Stimulated activated CD8-positive, alpha-beta memory T cell treated with anti-CD3 and anti-CD28 coated beads, Interleukin-15, amount 100 ng/mL, for 4 hours (primary cell): ENCODE measurements at places on chromosomes 5 and 9.

DNA sequence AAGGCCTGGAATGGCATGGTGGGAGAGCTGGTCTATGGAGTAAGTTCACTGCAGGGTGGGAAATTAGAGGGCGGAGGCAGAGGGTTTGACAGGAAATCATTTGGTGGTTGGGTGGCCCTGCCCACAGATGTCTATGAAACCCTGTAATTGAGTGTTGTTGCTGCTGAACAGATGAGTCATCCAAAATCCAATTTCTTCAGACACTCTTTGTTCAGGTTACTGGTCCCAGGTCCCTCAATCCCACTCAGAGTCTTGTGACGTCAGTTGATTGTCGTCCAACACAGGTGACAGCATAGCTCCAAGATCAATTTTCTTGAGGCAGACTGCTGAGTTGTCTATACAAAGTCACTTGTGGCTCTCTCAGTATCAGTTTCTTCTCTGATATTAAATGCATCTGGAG is 208.6 kb downstream of the GRIA1 start:
- no peak for DNase-seq

- no peak for DNase-seq
Observed at GRCh38 chr9:79390781-79391770, 180.7 kb upstream of the TLE4 start.

DNA sequence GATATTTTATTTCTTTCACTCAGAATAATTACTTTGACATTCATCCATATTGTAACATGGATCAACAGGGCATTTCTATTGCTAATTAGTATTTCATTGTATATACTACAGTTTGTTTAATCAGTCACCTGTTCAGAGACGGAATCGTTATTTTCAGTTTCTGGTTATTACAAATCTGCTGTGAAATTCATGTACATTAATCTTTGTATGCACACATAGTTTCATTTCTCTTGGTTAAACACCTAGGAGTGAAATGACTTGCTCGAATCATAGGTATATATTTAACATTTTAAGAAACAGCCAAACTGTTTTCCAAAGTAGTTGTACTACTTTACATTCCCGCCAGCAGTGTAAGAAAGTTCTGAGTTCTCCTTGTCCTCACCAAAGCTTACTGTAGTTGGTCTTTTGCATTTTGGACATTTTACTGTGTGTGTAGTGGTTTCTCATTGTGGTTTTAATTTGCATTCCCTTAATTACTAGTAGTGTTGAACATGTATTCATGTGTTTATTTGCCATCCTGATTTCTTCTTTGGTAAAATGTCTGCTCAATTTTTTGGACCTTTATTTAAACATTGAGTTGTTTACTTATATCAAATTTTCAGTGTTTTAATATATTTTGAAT is 198.2 kb downstream of the SAXO1 start:
- DNase-seq = no peak

- no peak for DNase-seq
Observed at GRCh38 chr5:128494516-128494915, 43.5 kb downstream of the FBN2 start.

DNA sequence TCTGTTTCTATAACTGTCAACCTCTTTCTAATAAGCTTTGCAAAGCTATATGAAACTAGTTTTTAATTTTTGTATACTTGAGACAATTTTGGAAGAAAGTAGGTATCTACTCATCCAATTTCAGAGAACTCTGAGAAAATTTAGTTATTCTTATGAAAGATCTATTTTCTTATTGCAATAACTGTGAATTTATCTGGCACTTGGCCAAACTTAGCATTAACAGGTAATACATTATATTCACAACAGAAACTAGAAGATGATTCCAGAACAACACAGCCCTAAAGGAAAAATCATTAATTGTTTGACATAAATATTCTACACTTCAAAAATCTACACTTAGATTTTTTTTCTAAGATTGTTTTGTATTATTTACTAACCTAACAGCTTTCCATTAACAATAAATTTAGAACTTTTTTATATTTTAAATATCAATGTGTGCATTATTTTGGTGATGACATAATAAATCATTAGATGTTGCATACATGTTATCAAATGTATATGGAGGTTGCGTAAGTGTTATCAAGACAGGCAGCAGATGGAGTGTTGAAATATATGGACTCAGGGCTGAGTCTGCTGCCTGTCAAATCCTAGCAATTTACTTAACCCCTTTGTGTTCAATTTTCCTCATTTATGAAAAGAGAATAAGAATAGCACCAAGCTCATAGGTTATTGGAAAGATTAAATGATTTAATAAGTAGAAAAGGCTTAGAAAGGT is 141.8 kb downstream of the MUSK start:
- DNase-seq = no peak
